ENCODE measurements at places on chromosomes 12 and 14. TPM values are rescaled to one million over a fixed set of nuclear protein-coding genes. Genes with fewer than 3 reads are reported as not detected.

GRCh38 chr12:59080101-59080500 lies 159.8 kb upstream of the LRIG3 start:
- DNase-seq: no peak

ERBB3 gene
- total RNA-seq: 0.63 TPM

- DNase-seq: no peak
Measured at GRCh38 chr12:90546511-90546910, 408.5 kb downstream of the CCER1 start.

SLC7A8 gene
- 0.91 TPM for total RNA-seq

Measured in Daoy (cell line).